ENCODE measurements at places on chromosomes 3 and 15.
A peak's percentile ranks its signal among the peaks of the same experiment; 100 is the strongest.

DNA sequence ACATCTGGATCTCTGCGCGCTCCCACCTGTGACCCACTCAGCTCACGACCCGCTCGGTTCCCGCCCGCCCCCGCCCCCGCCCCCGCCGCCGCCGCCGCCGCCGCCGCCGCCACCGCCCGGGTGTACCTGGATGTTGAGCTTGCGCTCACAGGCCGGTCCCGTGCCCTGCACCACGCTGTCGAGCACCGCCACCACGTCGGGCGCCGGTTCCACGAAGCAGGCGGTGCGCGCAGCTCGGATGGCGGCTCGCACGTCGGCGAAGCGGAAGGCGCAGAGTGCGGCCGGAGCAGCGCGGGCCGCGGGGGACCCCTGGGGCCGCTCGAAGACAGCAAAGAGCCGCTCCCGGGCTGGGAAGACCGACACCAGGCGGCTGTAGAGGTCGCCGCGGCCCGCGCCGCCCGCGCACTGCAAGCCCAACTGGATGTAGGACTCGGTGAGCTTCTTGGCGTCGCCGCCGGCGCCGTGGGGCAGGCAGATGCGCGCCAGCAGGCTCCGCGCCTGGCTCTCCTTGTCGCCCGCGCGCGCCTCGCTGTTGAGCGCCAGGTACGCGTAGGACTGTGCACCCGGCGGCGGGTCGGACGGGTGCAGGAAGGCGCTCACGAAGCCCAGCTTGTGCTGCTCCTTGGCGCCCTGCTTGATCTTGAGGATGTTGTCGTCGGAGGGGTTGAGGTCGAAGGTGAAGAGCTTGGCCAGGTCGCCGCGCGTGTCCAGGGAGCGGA lies 1.1 kb downstream of the PLXND1 start:
- DNase-seq, result no peak

DNA sequence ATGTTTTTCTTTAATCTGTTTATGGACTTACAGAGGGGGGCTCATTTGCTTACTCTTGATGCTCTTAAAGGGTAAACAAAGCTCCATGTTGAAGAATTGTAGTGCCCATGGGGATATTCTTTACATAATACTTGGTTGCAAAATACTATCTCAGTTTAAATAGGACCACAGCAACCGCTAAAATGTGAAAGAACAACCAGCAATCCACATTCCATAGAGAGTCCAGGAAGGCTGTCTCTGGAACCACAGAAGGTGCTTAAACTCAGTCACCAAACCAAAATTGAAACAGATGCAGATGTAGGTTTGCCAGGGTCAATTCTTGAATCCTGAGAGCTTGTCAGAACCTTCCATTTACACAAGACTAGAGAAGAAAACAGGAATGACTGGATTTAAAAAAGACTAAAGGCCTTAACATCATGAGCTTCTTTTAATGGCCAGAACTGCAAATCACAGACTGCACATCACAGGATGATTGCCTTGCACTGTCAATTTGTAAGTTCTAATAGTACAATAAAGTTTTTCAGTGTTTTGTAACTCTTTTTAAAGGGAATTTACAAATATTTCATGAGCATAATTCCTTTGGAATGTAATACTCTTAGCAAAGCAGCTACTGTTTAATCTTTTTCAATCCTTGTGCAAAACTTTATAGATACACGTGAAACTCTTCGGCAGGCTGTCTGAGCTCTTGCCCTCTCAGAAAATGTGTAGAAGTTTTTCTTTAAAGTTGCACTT lies 661.6 kb downstream of the SI start:
- no peak for DNase-seq

GRCh38 chr3:176514297-176514696 lies 683.0 kb downstream of the TBL1XR1 start:
- DNase-seq, result peak; percentile 56

GRCh38 chr3:131231710-131232389 lies 149.7 kb upstream of the NUDT16 start:
- DNase-seq, result no peak

DNA sequence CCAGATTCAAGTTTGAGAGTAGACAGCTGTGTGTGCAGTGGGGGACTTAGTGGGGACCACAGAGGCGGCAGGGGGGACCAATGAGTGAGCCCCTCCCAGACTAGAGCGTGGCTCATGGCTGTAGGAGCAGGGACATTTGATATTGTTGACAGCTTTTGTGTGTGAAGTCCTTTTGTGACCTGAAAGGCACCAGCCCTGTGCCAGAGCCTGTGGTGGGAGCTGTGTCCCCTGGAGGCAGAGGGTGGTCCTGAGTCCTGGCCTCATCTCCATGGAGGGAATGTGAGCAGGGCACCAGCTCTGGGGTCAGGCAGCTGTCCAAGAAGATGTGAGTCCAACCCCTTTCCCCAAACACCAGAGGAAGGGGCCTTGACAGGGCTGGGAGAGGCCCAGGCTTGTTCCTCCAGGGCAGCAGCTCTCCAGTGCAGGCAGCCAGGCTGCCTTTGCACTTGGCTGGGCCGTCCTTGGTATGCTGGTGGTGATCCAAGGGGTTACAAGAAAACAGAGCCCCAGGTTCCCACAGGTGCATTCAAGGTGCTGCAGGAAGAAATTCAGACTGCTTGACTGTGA lies 10.1 kb upstream of the C3orf22 start:
- DNase-seq, result no peak
